ENCODE measurements at places on chromosomes 2 and 18.

DNA sequence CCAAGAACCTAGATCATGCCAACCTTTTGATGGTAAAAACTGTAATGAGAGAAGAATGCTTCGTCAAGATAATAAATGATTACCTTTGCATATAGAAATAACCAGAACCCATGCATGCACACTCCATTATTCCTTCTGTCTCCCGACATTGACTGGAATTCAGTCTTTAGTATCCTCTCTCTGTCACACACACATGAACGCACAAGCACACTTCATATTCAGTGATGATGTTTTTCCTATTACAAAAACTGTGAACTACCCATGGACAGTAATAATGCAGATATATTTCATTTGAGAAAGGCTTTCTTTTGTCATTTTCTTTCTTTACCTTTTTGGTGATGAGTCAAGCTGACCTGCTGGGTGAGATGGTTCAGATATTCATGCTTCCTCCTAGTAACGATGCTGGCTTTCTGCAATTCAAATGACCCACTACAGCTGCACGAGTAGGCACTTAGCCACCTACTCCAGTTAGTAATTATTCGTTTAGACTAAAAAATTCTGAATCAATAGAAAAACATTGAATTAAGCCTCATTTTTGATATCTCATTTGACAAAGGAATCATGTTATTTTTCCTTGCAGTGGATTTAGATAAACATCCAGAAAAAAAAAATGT, 382.2 kb downstream of the TGIF1 start:
- no peak for DNase-seq

DNA sequence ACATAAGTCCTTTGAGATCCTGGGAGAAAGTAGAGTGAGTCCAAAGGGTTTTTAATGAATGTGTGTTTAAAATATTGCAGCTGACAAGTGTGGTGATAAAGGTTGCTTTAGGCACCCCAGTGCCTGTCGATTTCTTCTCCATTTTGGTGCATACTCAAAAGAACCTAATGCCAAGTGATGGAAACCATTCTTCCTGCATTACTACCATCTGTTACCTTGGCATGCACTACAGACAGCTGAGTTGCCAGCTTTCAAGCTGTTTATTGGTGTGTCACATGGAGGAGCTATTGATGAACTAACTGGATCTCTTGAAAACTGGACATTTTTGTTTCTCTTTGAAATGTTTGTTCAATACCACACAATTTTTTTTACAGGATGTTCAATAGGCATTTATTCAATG, 350.0 kb downstream of the AKAIN1 start:
- DNase-seq = no peak

DNA sequence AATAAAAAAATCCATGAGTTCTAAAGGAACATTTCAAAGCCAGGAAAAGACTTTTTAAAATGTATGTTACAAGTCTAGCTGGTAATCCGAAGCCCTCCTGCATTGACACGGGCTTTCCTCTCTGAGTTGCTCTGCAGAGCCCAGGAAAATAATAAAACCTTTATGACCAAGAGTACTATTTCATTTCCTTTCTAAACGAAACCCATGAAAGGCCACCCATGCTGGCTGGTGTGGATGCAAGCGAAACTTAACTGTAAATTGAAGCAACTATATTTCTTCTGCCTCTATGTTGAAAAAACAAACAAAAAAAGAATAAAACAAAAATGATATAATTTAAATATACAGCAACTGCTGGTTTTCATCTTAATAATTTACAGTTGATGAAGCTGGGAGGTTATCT, 41.3 kb upstream of the ZNF532 start:
- DNase-seq = peak; percentile 79

DNA sequence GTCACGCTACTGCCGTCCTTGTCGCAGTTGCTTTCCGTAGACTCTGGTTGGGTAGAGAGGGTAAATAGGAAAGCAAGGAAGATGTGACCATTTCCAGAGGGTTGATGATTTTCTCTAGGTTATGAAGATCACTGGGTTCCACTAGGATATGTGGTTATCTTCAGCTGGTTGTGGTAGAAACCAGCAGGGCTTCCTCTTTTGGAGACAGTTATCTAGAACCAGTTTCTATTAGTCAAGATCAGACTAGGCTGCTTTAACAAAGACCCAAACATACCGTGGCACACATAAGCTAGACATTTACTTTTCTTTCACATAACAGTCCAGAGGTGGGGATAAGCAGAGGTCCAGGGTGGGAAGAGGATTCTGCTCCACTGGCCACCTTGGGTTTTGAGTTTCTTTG, 59.6 kb downstream of the FASTKD2 start:
- DNase-seq = no peak

DNA sequence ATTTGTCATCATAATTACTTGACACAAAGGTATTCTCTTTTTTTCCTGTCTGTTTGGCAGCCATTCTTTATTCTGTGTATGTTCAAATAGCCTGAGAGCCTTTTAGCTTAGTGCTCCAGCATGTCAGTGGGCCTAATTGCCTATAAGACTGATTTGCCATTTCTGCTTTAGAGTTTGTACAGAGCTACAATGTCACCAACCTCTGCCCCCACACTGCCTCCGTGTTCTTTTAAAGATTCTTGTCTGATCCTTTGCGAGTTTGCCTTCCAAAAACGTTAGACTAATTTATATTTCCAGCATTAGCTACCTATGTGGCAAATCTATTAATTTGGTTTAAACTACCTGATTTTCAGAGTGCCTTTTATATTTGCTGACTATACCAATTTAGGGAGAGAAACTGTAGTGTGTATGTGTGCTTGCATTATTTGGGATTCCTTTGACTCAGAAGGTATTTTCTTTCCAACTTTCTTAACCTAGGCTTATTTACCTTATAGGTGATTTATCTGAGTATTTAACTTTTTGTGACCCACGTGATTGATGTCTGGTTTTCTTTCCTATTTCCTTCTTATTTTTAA, 70.8 kb downstream of the FAM117B start:
- DNase-seq = no peak

GRCh38 chr2:70124983-70125480, 37.8 kb downstream of the PCBP1 start:
- peak; percentile 92 for DNase-seq

DNA sequence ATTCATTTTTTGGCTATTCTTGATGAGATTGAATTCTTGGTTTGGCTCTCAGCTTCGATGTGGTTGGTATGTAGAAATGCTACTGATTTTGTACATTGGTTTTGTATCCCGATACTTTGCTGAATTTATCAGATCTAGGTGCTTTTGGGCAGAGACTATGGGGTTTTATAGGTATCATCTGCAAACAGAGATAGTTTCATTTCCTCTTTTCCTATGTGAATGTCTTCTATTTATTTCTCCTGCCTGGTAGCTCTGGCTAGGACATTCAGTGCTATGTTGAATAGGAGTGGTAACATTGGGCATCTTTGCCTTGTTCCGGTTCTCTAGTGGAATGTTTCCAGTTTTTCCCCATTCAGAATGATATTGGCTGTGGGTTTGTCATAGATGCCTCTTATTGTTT, 5.5 kb upstream of the TACR1 start:
- no peak for DNase-seq

DNA sequence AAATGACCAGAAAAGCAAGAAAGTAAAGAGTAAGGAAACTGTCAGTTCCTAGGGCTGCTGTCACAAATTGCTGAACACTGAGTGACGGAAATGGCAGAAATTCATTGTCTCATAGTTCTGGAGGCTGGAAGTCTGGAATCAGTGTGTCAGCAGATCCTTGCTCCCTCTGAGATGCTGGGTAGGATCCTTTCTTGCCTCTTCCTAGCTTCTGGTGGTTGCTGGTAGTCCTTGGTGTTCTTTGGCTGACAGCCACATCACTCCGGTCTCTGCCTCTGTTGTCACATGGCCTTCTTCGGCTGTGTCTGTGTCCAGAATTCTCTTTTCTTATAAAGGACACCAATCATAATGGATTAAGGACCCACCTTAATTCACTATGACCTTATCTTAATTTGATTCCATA, 21.9 kb downstream of the PLEKHB2 start:
- no peak for DNase-seq

GRCh38 chr2:8141079-8141707, 540.7 kb upstream of the ID2 start:
- DNase-seq = no peak

DNA sequence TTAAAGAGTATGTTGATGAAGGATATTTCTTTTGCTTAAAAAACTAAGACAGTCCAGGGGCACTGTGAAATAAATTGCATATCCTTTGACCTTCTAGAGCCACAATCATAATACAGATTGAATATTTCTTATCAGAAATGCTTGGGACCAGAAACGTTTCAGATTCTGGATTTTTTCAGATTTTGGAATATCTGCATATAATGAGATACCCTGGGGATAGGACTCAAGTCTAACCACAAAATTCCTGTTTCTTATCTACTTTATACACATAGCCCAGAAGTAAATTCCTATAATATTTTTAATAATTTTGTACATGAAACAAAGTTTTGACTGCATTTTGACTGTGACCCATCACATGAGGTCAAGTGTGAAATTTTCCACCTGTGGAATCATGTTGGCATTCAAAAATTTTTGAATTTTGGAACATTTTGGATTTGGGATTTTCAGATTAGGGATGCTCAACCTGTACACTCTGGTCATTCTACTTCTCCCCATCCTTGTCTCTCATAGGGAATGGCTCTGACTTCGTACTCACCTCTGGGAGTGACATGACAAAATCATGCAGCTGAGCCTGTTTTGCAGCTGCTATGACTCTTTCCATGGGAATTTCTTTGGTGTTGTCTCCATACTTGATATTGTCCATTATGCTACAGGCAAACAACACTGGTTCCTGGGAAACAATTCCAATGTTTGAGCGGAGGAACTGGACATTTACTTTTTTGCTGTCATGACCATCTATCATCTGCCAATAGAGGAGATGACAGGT, 25.7 kb downstream of the G6PC2 start:
- DNase-seq = no peak

- no peak for DNase-seq
Observed at GRCh38 chr2:39685126-39685525, 19.4 kb downstream of the TMEM178A start.

DNA sequence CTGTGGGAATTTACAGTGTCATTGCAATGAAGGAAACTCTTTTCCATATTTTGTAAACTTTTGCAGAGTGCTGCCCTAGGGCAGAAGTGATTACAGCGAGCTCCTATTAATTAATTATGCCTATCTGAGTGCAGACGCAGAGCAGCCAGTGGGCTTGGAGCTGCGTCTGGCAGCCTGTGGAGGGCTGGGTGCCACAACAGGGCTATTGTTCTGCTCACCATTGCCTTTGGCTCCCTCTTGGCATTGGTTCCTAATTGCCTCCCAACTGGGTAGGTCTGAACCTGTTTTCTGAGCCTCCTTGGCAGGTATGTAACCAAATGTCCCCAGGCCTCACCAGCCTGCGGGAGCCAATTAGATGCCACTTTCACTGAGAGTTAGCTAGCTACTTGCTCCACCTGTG, 25.6 kb upstream of the ITGB6 start:
- DNase-seq = no peak

DNA sequence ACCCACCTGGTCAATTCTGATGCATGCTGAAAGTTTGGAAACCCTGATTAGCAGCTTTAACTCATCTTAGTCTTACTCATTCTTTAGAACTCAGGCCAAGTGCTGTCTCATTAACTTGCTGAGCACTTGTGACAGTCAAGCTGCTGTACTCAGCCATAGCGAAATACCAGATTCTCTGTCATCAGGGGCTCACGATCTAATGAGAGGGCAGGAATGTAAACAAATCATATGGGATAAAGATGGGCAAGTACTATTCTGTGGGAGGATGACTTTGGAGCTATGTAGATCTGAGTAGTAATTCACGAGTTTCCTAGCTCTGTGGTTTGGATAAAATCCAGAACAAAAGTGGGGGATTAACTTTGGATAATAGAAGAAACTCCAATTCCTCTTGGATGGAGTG, 376.6 kb downstream of the HRH4 start:
- no peak for DNase-seq

- DNase-seq = no peak
Observed at GRCh38 chr2:140998017-140998416, 1132.8 kb downstream of the LRP1B start.

- peak; percentile 54 for DNase-seq
Observed at GRCh38 chr2:219230059-219230540, 494 bp downstream of the ANKZF1 start.

DNA sequence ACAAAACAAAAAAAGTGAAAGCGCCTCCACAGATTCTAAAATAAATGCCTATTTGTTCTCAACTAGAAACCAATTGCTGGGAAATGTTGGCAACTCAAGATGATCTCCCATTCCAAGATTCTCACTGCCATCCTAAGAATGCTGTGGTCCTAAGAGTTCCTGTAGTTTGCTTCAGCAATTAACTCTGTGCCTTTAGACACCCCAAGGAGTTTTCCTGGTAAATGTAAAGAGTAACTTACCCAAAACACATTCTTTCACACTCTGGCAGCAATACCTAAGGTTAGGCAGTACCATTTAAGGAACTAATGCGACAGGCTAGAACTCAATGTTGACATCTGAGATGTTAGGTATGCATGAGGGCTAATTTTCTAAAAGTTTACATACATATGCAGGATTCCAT, 58.8 kb upstream of the TANK start:
- DNase-seq = no peak

DNA sequence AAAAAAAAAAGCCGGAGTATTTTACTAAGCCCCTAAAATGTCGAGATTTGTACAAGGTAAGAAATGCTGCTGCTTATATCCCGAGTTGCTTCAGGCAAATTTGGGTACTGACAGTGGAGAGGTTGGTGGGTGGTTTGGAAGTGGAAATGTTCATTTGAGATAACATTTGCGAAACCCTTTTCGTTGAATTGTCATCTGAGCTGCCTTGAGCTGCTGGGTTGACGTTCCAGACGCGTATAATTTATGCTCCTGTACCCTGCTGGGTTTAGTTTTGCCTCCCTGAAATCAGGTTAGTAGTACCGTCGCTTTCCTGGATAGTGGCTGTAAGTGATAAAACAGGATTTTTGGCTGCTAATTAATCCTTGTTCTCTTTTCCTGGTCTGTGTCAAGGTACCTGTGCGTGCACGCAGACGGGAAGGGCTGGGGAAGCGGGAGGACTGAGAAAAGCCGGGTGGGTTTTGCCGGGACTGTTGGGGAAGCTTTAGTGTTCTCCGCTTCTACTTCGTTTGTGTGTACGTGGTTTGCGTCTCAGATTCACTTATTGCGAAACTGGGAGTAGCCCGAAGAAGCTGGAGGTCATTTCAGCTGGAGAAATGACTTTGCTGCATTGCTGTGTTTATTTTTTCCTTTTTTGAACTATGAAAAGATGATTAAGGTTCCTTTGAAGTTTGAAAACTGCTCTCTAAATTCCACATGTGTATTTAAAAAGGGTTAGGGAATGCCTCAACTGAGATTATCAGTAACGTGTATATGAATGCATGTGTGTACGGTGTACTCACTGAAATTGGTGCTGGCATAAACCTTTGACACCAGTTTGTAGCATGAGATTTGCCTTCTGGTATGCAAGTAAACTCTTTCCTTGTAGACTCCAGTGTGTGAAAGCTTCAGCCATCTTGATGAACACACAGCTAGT, 709 bp downstream of the UGP2 start:
- peak; percentile 58 for DNase-seq

GRCh38 chr2:60531701-60532133, 21.7 kb downstream of the BCL11A start:
- DNase-seq = peak; percentile 72

GRCh38 chr2:121343191-121343590, 58.2 kb upstream of the TFCP2L1 start:
- DNase-seq = no peak

Data from kidney (tissue), 22 donors.